ENCODE measurements at places on chromosomes 4 and X. TPM values are rescaled to one million over a fixed set of nuclear protein-coding genes. Genes with fewer than 3 reads are reported as not detected.

Gene F8A2
- not detected for total RNA-seq

Gene GRID2
- total RNA-seq, result not detected

Gene STOX2
- 4.1 TPM for total RNA-seq

Gene HS6ST2
- total RNA-seq, result 0.05 TPM

Gene AKAP14
- not detected for total RNA-seq

Gene CPLX1
- 0.55 TPM for total RNA-seq

Gene TCEAL2
- total RNA-seq, result not detected

Gene FAM199X
- total RNA-seq, result 20.4 TPM

Gene TMEM185A
- 28.3 TPM for total RNA-seq

Gene HHIP
- 0.84 TPM for total RNA-seq

Data from A549 treated with DMSO at 1 μM for 4 hours (cell line).